ENCODE measurements at places on chromosomes 1 and 21. TPM values are rescaled to one million over a fixed set of nuclear protein-coding genes. Genes with fewer than 3 reads are reported as not detected.

GRCh38 chr21:33247599-33247998 is 17.9 kb downstream of the IFNAR2 start:
- H3K4me1 ChIP-seq = no peaks in the 10 kb centered on the region
- H3K4me3 ChIP-seq = no peak overlapping the region
- no peak overlapping the region for H3K27ac ChIP-seq
- H3K36me3 ChIP-seq = peaks cover 20% of the 10 kb centered on the region
- no peaks in the 10 kb centered on the region for H3K27me3 ChIP-seq

DNA sequence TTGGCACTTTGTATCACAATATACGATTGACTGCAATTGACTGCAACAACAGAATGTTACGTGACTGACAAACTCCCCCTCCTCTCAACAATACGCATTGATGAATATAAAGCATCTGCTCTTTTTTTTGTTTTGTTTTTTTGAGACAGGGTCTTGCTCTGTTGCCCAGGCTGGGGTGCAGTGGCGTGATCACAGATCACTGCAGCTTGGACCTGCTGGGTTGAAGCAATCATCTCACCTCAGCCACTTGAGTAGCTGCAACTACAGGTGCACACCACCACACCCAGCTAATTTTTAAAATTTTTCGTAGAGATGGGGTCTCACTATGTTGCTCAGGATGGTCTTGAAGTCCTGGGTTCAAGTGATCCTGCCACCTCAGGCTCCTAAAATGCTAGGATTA is 21.3 kb upstream of the CEP85 start:
- no peak overlapping the region for H3K27ac ChIP-seq
- no peaks in the 10 kb centered on the region for H3K27me3 ChIP-seq
- no peak overlapping the region for H3K4me3 ChIP-seq
- no peak for DNase-seq
- no peaks in the 10 kb centered on the region for H3K36me3 ChIP-seq

Gene E2F2
- 0.14 TPM for total RNA-seq

Gene RERE
- total RNA-seq = 50.6 TPM

Gene NT5C1A
- total RNA-seq = 1.8 TPM

GRCh38 chr1:28933277-28933676 is 18.9 kb downstream of the EPB41 start:
- no peak for DNase-seq
- H3K4me3 ChIP-seq = no peak overlapping the region
- no peaks in the 10 kb centered on the region for H3K4me1 ChIP-seq
- H3K27me3 ChIP-seq = no peaks in the 10 kb centered on the region
- no peaks in the 10 kb centered on the region for H3K36me3 ChIP-seq
- H3K27ac ChIP-seq = no peak overlapping the region

Gene KRTAP22-1
- not detected for total RNA-seq

DNA sequence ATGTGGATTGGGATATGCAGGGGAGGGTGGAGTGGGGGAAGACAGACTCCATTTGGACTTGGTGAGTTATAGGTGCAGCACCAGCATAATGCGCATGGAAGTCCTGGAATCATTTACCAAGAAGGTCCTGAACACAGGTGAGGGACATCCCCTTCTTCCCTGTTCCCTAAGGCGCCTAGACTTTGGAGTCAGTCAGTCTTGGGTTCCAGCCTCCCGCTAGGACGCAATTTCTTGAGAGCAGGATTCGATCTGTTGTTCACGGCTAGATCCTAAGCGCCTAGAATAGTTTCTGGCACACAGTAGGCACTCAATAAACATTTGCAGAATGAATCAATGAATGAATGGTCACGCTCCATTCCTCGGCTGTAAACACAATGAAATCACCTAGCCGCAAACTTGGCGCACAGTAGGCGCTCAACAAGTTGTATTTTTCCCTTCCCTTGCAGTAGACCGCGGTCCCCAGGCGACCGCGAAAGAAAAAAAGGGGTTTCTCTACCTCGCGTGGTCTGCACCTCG is 1.0 kb upstream of the AK4 start:
- peak overlapping the region; percentile 46 for H3K4me3 ChIP-seq
- H3K4me1 ChIP-seq = no peaks in the 10 kb centered on the region
- no peaks in the 10 kb centered on the region for H3K27me3 ChIP-seq
- H3K36me3 ChIP-seq = no peaks in the 10 kb centered on the region

DNA sequence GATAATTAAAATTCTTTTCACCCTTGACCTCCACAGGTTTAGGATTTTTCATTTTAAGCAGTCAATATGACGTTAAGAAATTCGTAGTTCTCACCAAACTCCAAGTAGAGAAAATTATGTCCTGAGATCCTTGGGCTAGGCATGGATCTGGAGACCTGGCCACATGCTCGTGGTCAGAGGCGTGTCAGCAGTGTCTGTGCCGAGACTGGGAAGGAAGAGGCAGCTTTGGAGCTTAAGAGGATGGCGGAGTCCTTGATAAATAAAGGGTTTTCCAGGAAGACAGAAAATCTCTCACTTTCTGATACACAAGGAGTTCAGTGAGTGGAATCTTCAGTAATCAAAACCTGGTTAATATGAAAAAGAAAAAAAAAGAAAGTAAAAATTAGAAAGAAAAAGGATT is 17.0 kb downstream of the RHOU start:
- H3K36me3 ChIP-seq = no peaks in the 10 kb centered on the region
- no peak overlapping the region for H3K4me3 ChIP-seq
- no peaks in the 10 kb centered on the region for H3K27me3 ChIP-seq
- DNase-seq = no peak
- H3K4me1 ChIP-seq = no peaks in the 10 kb centered on the region
- H3K27ac ChIP-seq = no peak overlapping the region

DNA sequence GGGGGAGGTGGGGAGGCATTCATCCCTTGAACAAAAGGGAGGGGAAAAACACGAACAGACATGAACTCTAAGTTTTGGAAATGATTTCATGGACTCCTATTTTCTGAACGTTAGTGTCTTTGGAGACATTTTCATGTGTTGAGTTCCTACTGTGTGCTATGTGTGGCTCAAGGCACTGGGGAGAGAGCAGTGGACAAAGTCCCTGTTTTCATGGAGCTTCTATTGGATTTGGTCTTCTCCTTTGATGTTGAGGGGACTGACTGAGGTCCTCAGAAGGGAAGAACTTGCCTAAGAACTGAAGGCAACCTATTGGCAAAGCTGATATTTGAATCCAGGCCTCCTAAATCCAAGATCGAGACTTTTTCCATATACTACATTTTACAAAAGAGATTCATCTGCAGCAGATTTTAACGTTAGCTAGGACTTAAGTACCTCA is 30.4 kb downstream of the JUN start:
- DNase-seq = no peak
- H3K4me3 ChIP-seq = no peak overlapping the region
- H3K27ac ChIP-seq = no peak overlapping the region
- no peaks in the 10 kb centered on the region for H3K27me3 ChIP-seq
- H3K4me1 ChIP-seq = peaks cover 10% of the 10 kb centered on the region
- H3K36me3 ChIP-seq = no peaks in the 10 kb centered on the region

DNA sequence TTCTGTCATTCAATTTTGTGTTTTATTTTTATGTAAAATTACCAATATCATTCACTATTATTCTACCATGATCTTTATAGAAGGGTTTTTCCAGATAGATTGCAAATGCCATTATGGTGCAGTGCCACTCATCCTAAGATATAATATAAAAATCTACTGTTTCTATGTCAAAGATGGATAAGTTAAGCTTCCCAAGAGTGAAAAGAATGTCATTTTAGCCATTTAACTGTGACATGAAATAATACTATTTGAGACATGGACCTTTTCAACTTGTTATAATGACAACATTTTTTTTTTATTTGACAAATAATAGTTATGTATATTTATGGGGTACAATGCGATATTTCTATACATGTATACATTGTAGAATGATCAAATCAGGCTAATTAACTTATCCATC is 224.3 kb downstream of the RPS6KC1 start:
- H3K4me1 ChIP-seq = no peaks in the 10 kb centered on the region
- no peaks in the 10 kb centered on the region for H3K36me3 ChIP-seq
- DNase-seq = no peak
- no peak overlapping the region for H3K4me3 ChIP-seq

- no peak overlapping the region for H3K27ac ChIP-seq
- H3K4me1 ChIP-seq = no peaks in the 10 kb centered on the region
- no peaks in the 10 kb centered on the region for H3K36me3 ChIP-seq
- no peak for DNase-seq
Measured at GRCh38 chr1:240646571-240647240, 34.8 kb upstream of the GREM2 start.

- no peaks in the 10 kb centered on the region for H3K36me3 ChIP-seq
- H3K27ac ChIP-seq = no peak overlapping the region
- DNase-seq = no peak
- H3K4me3 ChIP-seq = no peak overlapping the region
Measured at GRCh38 chr1:1206966-1207531, 657 bp upstream of the TNFRSF18 start.

DNA sequence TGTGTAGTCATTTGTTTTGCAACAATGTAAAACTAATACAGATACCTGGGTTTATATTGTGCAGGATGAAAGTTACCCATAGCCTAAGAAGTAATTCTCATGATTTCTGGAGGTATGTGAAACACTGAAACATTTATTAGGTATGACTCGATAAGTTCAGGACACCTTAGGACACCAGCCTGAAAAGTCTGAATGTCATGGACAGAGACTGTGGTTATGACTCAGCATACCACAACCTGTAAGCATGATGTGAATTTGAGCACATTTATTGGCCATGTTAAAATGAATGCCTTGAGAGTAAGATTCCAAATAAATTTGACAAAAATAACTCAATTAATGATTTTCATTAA is 1471.7 kb upstream of the B3GALT2 start:
- H3K27me3 ChIP-seq = no peaks in the 10 kb centered on the region
- DNase-seq = no peak

GRCh38 chr1:94265011-94265422 is 27.6 kb upstream of the ARHGAP29 start:
- peak; percentile 23 for DNase-seq
- H3K27ac ChIP-seq = no peak overlapping the region
- H3K27me3 ChIP-seq = no peaks in the 10 kb centered on the region
- no peak overlapping the region for H3K4me3 ChIP-seq

DNA sequence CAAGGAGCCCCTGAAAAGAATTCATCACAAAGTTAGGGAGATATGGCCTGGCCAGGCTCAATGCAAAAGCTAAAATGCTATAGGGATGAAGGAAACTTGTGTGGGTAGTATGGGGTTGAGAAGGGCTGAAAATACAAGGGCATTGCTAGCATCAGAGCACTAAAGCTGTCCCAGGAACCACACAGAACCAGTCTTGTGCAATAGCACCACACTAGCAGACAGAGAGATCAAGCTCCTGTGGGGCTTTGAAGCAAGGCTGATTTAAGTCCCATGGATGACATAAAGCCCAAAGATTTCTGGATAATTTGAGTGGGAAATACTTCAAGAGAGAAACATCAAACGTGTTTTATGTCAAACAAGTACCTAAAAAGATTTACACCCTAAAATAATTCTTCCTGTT is 97.1 kb downstream of the VAV3 start:
- H3K27me3 ChIP-seq = no peaks in the 10 kb centered on the region
- H3K36me3 ChIP-seq = no peaks in the 10 kb centered on the region
- H3K4me3 ChIP-seq = no peak overlapping the region
- H3K27ac ChIP-seq = no peak overlapping the region

- no peaks in the 10 kb centered on the region for H3K4me1 ChIP-seq
- DNase-seq = no peak
- no peak overlapping the region for H3K4me3 ChIP-seq
- H3K27me3 ChIP-seq = no peaks in the 10 kb centered on the region
Measured at GRCh38 chr1:17874231-17874630, 119.1 kb downstream of the ACTL8 start.

- no peak overlapping the region for H3K27ac ChIP-seq
- no peaks in the 10 kb centered on the region for H3K36me3 ChIP-seq
- H3K4me1 ChIP-seq = no peaks in the 10 kb centered on the region
- H3K27me3 ChIP-seq = no peaks in the 10 kb centered on the region
- no peak for DNase-seq
- H3K4me3 ChIP-seq = no peak overlapping the region
Measured at GRCh38 chr21:20311234-20311787, 686.9 kb upstream of the NCAM2 start.

Gene CHI3L2
- total RNA-seq = not detected

Gene FALEC
- not detected for total RNA-seq

Gene SPAG17
- total RNA-seq = 0.78 TPM

Gene GPX7
- 6.2 TPM for total RNA-seq

DNA sequence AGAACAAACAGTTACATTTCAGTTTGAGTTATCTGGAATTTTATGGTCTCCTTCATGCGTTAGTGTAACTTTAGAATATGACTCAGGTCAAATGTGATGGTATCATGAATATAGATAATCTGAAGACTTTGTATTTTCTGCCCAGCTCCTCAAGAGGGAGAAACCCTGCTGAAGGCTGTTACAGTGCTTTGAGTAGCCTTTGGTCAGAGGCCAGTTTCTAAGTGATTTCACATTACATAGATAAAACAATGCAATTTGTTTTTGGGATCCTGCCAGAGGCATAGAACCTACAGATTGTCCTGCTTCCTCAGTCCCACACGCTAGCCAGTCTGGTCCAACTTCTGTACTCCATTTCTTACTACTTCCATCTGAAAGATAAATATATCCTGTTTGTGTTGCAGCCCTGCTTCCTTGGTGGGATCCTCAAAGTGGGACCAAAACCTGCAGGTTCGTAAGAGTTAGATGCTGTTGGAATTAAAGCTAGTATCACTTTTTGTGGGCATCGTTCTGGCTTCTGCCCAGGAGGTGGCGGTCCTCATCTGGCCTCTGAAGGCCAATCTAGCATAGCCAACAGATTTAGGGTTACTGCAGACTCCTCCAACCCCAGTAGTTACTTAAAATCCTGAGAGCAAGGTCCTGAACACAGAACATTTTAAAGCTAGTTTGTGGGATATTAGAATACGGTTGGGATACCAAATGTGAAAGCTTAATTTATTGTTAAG is 645.8 kb upstream of the USP24 start:
- H3K36me3 ChIP-seq = no peaks in the 10 kb centered on the region
- DNase-seq = no peak
- no peak overlapping the region for H3K27ac ChIP-seq

Data from pancreas (tissue), 10 donors.